ENCODE measurements at places on chromosomes 3 and 15.
A peak's percentile ranks its signal among the peaks of the same experiment; 100 is the strongest.

GRCh38 chr3:190352861-190353457 is 30.7 kb upstream of the CLDN1 start:
- DNase-seq: no peak

DNA sequence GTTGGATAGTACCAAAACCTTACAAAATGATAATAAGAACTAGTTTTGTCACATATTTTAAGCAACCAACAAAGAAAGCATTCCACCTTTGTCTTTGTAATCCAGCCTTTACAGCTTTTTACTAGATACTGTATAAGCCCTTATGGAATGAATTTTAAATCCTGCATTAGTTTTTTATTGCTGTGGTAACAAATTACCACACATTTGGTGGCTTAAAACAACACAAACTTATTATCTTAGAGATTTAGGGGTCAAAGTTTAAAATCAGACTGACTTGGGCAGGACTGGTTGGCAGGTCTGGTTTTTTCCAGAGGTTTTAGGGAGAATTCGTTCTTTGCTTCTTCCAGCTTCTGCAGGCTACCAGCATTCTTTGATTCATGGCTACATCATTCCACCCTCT is 108.5 kb upstream of the NLGN1 start:
- DNase-seq: no peak

DNA sequence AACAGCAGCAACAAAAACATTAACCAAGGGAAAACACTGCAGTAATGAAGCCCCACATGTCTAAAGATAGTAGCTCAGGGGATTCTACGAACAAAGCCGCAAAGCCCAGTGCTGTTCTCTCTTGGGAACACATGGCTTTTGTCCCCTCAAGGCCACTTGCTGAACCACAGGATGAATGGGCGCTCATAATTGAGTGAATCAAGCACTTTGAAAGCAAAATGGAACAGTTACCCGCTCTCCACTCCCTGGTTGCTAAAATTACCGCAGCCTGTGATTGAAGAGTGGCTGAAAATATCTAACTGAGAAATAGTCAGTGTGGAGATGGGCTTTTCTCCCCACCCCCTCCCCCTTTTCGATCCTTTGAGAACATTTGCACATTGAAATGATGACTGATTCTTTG is 39.6 kb downstream of the RASGRF1 start:
- DNase-seq: no peak

DNA sequence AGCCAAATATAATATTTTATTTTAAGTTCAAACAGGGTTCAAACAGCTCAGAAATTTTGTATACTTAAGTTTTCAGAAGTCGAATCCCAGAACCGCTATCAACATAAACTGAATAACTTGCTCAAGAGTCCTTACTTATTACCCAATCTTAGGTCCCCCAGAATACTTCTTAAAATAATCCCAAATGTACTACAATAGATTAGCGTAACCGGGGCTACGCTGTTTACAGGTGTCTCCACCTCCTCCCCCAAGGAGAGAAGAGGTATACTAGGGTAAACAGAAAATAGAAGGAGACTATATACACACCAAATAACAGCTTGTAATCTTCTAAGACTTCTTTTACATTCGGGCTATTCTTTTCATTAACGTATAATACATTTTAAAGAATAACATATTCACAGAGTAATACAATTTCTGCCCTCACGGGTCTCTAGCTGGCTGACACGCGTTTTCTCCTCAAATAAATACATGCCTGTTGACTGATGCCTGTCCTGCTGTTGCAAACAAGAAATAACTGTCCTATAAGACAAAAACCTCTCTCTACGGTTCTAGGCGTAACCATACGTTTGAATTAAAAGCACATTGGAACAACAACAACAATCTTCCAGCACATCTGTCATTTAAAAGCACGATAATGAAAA is 1.3 kb downstream of the DENND4A start:
- peak; percentile 14 for DNase-seq

- no peak for DNase-seq
These were observed 4.1 kb upstream of the SFMBT1 start for GRCh38 chr3:53049987-53050386.

DNA sequence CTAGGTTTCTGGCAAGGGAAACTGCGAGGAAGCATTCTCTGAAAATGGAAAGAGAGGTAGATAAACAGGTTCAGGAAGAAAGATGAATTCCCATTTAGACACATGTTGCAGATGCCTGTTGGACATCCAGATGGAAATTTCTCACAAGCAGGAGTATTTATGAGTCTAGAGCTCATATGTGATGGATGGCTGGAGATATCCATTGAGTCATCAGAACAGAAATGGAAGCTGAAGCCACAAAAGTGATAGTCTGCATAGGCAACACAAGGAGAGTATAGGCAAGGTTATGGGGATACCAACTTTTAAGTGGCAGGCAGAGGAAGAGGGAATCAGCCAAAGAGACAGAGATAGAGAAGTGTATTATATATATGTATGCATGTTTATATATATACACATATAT is 6.3 kb upstream of the RAMAC start:
- no peak for DNase-seq

DNA sequence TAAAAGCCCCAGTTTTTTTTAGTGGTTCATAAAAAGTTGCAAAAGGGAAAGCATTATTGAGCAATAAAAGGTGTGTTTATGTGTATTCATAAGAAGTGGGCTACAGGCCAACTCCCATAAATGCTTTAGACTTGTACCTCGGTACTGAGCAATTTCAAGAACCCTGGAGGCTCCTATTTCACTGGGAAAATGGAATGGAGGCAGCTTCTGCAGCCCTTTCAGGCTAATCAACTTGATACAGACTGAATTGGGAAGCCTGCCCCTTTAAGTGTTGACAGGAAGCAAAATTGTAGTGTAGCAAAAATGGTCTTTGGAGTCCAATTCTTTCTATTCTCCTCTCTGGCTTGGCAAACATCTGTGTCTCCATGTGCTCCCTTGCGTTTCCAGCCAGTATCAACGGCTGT is 118.8 kb downstream of the ECT2 start:
- DNase-seq: no peak

GRCh38 chr3:140455521-140456214 is 222.2 kb upstream of the TRIM42 start:
- DNase-seq: no peak

DNA sequence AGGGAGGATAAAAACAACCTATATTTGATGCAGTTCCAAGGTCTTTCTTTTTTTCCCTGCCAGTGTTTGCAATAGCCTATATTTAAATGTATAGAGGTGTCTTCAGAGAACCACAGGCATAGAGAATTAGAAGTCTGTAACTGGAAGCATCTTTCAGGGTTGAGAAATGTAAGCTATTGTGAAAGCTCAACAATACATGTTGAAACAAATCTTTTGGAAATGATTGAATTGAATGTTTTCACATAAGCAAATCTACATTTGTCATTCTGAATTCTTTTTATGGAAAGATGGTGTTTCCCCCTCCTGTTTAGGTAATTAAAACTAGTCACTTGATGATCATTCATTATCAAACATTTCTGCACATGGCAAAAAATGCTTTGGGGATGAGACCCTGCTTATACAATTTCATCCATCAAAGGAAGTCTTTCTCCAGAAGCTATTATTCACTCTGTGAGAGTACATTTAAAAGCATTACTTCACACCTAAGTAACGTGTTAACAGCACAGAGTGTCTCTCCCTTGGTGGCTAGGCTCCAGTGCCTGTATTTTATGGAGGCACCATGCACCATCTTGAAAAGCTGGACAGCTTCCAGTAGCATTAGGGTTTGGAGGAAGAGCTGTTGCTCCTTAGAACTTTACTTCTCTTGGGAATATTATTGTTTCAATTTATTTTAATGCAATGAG is 406.2 kb downstream of the LSAMP start:
- peak; percentile 25 for DNase-seq

- DNase-seq: no peak
These were observed 21.7 kb upstream of the GMNC start for GRCh38 chr3:190883973-190884832.

GRCh38 chr3:126951561-126951960 is 31.4 kb upstream of the PLXNA1 start:
- no peak for DNase-seq

DNA sequence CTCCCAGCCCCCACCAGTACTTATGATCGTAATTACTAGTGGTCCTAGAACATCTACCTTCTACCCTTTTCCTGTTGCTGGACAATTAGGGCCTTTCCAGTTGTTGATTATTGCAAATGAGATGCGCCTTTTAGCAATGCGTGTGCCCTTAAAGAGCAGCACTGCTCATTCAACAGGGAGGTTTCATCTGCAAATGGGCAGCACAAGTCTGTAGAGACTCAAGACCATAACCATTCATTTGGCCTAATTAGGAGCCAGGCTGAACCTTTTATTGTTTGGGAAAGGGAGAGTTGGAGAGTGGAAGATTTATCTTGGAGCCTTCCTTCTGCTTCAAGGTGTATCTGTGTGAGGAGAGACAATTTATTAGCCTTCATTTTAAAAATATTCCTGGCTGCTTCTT is 42.3 kb downstream of the BOC start:
- no peak for DNase-seq

Data from SIG-M5 (cell line).